ENCODE measurements at places on chromosomes 1 and 21.

DNA sequence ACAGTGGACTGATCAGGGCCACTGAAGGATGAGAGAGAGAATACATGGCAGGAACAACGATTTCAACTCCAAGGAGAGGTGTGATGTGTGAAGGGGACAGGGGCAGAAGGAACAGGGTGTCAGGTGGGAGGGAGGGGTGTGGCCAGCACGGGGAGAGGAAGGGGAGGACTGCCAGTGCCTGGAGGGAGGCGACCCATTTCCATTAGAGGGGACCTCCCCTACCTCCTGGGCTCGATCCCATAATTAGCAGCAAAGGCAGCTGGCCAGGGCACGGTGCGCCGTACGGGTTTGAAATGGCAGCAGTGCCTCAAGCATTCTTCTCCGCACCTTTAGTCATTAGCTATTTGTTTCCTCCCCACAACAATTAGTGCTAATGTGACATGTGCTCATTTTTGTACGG is 22.7 kb downstream of the CRYAA start:
- no peak for DNase-seq

DNA sequence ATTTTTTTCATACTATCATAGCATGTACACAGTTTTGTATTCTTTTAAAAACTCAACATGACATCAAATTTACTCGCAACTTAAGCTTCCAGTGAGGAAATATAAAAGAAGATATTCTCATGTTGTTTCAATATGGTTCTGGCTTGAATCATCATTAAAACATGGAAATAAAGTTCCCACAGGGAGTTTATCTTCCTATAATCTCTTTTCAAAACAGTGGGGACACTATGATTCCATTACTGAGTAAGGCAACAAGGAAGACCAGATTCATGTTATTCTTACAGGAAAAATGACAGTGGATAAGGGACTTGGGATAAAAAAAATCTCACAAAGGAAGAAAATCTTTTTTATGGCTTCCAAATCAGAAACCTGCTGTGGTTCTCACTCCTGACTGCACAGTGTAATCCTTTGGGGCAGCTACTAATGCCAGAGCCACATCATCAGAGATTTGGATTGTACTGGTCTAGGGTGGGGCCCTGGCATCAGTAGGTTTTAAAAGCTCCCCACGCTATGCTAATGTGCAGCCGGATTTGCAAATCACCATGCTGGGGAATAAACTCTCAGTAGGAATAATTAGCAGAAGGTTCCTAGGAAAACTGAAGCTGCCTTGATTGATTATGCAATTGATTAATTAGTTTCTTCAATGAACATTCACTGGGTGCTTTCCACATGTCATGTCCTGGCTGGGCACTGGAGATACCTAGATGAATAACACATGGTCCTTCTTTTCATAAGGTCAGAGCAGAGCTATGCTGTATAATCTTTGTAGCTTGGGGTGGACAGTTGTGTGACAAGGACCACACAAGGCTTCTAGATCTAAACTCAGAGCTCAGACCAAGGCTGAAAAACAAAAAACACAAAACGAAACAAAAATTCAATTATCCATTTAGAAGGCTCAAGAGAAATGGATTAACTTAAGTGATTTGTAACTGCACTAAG is 71.1 kb upstream of the C8B start:
- DNase-seq = no peak

DNA sequence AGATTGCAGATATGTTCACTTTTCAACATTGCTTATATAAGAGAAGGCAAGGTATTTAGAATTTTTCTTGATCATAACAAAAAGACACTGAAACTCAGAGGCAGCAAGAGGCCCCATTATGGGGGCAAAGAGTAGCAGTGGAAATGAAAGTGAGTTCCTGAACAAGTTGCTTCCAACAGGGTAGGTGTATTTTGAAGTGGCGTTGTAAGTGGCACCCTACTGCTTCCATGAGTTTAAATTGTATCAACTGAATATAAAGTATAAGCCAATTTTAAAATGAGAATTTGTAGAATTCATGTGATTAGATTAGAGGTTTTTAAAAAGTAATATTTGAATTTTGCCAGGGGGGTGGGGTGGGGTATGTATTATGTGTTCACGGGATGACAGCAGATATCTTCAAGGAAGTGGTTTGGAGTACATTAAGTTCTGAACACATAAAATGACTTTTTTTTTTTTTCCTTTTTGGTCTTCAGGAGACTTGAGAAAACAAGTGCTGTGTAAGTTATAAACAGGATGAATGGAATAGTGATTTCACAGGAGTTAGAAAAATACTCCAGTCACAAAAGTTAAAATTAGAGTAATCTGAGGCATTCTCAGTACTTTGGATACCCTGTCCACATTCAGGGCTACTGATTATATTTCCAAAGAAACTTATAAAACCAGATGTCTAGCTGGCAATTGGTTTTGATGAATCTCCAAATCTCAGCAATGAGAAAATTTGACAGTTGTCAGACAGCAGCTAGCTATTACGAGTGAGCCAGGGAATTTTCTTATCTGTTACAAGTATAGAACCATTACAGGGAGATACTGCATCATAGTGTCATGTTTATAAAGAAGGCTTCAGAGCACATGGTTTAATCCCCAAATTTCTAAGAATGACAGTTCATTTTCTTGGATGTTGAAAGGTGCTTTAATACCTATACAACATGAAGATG is 182.0 kb downstream of the ST6GALNAC3 start:
- no peak for DNase-seq

DNA sequence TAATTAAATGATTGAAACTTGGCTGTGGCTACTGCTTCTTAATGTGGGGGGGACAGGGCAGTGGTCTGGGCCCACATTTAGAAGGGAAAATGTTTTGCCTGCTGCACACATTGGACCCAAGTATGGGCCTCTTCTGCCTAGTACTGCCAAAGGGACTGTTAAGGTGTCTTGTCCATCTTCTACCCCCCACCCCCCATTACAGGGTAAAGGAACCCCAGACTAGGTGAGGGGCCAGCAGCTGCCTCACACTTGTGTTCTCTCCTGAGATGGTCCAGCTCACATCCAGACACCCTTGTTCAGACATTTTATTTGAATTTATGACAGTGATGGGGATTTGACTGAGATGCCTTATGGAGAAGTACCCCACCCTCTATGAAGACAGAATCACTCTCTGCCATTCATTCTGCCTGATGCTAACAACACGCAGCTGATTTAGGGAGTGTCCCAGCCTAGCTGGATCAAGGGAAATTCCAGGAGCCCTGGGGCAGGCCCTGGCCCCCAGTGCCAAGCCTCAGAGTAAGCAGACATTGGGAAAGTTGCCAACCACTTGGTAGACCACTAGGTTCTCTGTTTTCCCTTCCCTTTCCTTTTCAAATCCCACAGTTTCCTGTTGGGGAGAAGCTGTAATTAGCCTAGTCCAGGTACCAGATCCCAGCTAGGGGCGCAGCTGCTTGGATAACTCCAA is 42.1 kb downstream of the YARS1 start:
- DNase-seq = no peak

DNA sequence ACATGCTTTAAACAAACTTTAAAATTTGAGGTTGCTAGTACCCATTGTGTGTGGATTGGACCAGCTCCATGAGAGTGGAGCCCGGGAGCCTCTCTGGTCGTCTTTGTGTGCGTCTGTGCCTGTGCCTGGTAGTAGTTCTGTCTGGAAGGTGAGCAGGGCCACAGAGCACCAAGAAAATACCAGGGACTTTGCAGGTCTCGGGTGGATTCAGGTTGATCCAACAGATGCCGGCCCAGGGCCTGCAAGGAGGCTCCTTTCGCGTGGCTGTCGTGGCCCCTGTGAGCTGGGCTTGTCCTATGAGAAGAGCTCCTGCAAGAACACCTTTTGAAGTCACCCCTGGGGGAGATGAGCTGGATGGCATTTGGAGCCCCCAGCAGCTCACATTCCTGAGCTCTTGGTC is 28.3 kb downstream of the COL18A1 start:
- no peak for DNase-seq

DNA sequence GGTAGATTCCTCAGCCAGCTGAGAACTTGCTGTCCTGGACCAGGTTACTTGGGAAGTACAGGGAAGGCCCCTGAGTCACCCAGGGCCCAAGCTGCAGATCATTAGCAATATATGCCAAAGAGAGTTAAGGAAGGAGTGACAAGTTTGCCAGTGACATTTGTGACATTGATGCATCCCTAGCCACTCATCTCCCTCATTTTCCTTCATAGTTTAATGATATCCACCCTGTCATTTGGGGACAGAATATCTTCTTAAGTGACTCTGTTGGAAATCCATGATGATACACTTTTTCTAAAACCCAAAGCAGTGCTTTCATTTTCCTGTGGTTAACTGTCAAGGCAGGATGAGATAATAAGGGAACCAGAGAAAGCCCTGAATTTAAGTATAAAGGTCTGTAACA is 3.2 kb downstream of the TNN start:
- no peak for DNase-seq

- no peak for DNase-seq
These were observed 54.6 kb downstream of the S100B start for GRCh38 chr21:46550116-46550941.

GRCh38 chr21:15283789-15284188 is 219.0 kb upstream of the NRIP1 start:
- no peak for DNase-seq

GRCh38 chr1:25537153-25537831 is 6.1 kb upstream of the LDLRAP1 start:
- DNase-seq = no peak

- no peak for DNase-seq
These were observed 44.3 kb upstream of the CAPZB start for GRCh38 chr1:19529664-19530063.

DNA sequence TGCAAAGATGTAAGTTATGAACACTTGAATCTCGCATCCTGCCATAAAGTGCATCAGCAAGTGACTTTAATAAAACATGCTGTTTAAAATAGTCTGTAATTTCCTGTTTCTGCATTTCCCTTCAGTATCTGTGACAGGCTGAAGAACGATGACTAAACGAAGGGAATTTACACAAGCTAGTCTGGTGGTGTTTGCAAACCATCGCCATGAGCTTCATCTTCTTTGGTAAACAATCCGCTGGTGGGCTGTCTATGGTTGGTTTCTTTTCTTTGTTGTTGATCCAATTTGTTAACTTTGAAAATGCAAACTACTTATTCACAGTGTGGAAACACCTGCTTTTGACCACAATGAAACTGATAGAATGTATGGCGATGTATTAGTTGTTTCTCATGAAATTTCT is 13.9 kb downstream of the SERTAD4 start:
- no peak for DNase-seq

DNA sequence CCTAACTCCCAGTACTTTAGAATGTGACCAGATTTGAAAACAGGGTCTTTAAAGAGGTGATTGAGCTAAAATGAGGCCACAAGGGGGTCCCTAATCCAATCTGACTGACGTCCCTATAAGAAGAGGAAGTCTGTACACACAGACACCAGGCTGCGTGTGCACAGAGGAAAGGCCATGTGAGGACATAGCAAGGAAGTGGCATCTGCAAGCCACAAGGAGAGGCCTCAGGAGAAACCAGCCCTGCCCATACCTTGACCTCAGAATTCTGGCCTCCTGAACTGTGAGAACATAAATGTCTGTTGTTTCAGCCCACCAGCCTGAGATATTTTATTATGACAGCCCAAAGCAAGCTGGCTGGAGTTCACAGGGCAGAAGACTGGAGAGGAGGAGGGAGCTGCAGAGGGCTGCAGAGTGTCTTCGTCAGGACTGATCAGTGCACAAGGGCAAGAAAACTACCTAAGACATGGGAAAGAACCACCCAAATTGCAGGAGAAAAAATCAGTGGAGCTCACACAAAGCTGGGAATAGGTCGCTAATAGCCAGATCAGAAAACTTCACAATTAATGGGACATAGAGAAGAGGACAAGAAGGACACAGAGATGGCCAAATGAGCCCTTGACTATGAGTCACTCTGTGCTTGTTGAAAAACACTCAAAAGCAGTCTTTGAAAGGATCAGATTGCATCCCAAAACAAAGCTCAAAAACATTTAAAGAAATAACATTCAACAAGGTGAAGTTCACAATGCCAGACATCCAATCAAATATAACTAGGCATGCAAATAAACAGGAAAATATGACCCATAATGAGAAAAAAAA is 14.1 kb upstream of the WNT9A start:
- no peak for DNase-seq

DNA sequence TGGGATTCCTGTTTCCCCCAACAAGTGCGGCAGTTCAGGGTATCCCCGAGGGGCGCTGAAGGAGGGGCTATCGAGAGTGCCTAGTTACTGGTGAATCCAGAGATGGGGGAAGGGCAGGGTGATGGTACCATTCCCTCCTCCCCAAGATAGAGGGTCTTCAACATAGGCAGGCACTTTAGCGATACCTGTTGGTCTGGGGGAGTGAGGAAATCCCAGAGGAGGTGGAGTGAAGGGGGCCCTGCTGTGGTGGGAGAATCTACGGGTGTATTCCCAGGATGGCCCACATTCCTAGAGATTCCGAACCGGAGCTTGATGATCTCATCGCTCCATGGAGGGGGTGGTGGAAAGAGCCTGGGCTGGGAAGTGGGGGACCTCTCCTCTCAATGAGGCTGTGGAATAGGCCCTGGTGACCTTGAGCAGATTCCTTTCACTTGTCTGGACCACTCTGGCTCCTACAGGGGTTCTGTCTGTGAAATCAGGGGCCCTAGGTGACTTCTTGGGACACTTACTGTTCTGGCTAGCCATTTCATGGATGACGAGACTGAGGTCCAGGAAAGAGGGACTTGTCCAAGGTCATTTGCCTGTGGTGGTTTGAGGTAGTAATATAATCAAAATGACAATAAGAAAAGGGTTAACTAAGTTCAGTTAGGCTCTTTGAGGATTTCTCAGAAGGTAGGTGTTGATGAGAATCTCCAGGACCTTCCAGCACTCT is 52.7 kb upstream of the SYNC start:
- DNase-seq = no peak

GRCh38 chr1:18417316-18418269 is 63.1 kb upstream of the KLHDC7A start:
- DNase-seq = no peak

DNA sequence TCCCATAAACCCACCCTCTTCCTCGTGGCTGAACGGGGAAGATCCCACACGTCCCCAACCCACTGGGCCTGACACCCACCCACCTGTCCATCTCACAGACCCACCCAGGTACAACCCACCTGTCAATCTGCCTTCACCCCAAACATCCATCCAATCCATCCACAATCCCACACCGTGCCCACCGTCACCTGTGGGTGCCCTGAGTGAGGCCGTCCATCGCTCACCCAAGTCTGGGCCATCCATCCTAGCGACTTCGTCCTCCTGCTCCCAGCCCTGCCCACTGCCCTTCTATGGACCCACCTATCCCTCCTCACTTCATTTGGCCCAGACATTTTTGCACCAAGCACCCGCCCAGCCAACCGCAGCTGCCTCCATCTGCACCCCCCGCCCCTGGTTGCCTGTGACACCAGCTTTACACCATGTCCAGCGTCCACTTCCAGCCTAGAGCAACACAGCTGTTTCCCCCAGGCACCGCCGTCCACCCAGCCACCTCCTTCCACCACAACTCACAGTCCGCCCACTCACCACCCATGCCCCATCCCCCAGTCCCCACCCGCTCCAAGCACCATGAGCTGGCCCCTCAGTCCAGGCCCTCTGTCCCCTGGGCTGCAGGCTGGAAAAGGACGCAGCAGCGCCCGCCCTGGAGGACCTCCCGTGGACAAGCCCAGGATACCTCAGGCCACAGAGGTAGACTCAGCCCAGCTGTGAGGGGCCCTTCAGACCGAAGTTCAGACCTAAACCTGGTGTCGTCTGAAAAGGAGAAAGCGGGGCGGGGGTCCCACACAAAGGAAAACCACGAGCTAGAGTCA is 7.7 kb downstream of the TTLL10 start:
- no peak for DNase-seq

All from hematopoietic multipotent progenitor cell treated with erythropoietin and hydrocortisone succinate and interleukin-3 and kit ligand, for 8 days (in vitro differentiated cells).